Stimulated activated CD8-positive, alpha-beta memory T cell treated with anti-CD3 and anti-CD28 coated beads, Interleukin-4, amount 100 ng/mL, for 4 hours (primary cell): ENCODE measurements at places on chromosomes 1 and 21.

- no peak for DNase-seq
Measured at GRCh38 chr1:228697207-228698016, 37.9 kb upstream of the RHOU start.

GRCh38 chr1:54750596-54750995, 13.7 kb downstream of the PARS2 start:
- no peak for DNase-seq

- DNase-seq = no peak
Measured at GRCh38 chr1:181919542-181919941, 142.0 kb downstream of the ZNF648 start.

DNA sequence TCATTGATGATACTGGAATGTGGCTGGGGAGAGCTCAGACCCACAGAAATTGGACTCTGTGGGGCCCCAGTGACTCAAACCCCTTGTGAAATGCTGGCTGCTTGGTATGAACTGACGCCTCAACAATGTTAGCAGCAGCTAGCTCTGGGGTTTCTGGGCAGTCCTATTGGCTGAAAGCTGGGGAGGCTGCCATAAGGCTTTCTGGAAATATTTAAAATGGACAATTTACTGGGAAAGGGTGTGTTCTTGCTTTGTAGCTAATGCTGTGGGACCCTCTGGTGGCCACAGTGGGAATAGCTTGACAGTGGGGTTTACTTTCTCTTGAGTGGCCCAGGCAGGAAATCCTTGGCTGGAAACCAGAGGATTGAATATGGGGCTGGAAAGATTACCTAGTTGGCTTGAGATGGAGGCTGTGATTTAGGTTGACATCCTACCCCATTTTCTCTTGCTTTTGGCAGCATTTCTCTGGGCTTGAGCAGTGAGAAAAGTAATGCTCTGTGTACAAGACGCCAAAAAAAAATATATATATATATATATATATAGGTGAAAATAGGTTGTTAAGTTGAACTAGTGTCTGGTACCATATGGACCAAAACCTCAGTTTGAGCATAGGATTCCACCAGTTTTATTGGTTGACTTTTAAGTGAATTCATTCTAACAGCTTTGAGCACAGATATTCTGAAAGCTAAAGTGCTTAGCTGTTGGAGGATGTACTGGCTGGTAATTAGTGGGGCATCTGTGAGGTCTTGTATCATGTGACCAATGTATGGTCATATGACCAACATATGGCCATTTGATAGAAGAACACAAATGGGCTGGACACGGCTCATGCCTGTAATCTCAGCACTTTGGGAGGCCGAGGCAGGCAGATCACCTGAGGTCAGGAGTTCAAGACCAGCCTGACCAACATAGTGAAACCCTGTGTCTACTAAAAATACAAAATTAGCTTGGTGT, 8.2 kb upstream of the S100A10 start:
- DNase-seq = peak; percentile 56

- no peak for DNase-seq
Measured at GRCh38 chr1:39933956-39934941, 20.7 kb upstream of the MFSD2A start.

DNA sequence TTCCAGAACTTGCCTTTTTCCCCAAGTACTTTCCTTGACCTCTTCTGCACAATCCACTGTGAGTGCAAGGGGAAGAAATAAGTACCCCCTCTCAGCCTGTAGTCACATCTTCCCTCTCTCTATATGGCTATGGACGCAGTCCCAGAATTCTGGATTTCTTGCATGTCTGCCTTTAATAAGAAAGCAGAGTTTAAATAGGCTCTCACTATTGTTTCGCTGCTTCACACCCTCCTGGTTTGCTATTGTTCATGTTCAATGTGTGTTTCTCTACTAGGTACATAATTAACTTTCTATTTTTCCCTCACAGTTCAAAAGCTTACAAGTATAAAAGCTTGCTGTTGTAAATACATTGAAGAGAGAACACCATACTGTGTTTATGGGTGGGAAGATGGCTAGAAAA, 181.5 kb upstream of the C1orf105 start:
- DNase-seq = no peak

DNA sequence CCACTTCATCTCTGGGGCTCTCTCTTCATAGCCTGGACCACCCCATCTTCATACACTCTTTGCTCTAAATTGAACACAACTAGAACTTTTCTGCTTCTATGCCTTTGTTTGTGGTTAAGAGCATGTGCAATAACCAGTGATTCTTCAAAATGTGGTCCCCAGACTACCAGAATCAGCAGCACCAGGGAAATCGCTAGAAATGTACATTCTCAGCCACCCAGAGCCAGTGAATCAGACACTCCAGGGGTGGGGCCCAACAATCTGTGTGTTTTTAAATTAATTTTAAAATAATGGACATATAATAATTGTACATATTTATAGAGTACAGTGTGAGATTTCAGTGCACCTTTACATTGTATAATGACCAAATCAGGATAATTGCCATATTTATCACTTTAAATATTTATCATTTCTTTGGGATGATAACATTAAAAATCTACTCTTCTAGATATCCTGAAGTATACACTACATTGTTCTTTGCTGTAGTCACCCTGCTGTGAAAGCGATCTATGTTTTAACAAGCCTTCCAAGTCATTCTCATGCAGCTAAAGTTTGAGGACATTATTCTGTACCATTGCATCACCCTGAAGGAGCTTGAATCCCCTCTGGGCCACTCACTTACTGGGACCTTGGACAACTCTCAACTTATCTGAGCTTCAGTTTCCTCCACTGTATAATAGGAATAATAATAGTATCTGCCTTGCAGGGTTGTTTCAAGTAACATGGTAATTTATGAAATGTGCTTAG, 10.8 kb downstream of the GRHL3 start:
- no peak for DNase-seq

- no peak for DNase-seq
Measured at GRCh38 chr1:197942042-197942441, 24.9 kb downstream of the LHX9 start.

DNA sequence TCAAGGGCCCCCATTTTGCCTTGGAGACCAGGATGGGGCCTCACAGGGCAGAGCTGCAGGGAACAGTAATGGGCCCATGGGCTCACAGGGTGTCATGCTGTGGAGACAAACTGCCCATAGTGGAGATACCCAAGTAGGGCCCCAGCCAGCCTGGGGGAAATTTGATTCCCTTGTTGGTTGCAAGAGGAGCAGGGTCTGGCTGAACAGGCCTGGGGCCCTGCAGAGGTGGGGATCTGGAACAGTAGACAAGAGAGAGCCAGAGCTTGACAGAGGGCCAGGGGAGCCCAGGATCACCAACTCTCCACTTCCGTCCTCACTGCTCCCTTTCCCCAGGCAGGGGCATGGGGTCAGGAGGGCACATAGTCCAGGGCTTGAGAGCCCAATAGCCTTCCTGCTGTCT, 8.7 kb downstream of the S100B start:
- DNase-seq = no peak
